ENCODE measurements at places on chromosomes 2 and 18.

- no peak for DNase-seq
These were observed 4.4 kb downstream of the DLX2 start for GRCh38 chr2:172098287-172098649.

GRCh38 chr2:169131587-169132512, 62.5 kb downstream of the DHRS9 start:
- DNase-seq = no peak

GRCh38 chr2:143530758-143531157, 401.5 kb downstream of the ARHGAP15 start:
- no peak for DNase-seq

GRCh38 chr2:158714420-158714819, 80.7 kb upstream of the DAPL1 start:
- DNase-seq = no peak

DNA sequence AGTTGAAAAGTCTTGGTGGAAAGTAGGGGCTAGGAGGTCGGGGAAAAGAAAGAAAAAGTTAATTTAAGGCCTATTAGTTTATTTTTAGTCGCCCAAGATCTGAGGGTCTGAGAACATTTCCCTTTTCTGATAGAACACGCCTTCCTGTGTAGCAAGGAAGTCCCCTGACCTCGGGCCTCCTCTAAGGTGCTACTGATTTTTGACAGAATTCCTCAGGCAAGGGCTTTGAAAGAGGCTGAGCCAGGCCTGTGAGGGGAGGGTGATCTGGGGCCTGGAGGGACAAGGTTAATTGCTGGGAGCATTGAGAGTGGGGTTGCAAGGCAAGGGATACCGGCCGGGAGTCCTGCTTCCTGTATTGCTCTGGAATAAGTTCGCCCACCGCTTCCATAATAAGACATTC, 131.4 kb upstream of the MYCN start:
- DNase-seq = no peak

DNA sequence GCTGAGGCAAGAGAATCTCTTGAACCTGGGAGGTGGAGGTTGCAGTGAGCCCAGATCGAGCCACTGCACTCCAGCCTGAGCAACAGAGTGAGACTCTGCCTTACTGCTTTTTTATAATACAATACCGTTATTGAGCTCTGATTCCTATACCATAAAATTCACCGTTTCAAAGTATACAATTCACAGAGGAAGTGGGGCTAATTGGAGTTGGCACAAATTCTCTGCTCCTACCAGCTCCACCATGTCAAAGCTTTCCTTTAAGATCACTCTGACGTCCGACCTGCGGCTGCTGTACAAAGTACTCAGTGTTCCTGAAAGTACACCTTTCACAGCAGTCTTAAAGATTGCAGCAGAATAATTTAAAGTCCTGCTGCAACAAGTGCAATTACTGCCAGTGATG, 29.6 kb upstream of the CYBRD1 start:
- DNase-seq = no peak

GRCh38 chr2:121521359-121521758, 9.3 kb upstream of the RNU4ATAC start:
- peak; percentile 51 for DNase-seq
